ENCODE measurements at places on chromosomes 16 and 17.
A peak's percentile ranks its signal among the peaks of the same experiment; 100 is the strongest.

DNA sequence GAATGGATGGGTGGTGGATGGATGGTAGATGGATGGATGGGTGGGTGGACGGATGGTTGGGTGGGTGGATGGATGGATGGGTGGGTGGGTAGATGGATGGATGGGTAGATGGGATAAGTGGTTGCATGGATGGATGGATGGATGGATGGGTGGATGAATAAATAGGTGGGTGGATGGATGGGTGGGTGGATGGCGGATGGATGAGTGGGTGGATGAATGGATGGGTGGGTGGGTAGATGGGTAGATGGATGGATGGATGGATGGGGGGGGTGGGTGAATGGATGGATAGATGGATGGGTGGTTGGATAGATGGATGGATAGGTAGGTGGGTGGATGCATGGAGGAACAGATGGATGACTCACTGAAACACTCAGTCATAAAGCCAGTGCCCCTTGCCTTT is 51.0 kb upstream of the FASN start:
- DNase-seq: no peak

- no peak for DNase-seq
Measured at GRCh38 chr17:65290056-65290455, 152.9 kb downstream of the RGS9 start.

- DNase-seq: peak; percentile 5
Measured at GRCh38 chr16:27677263-27677662, 127.3 kb downstream of the KATNIP start.

DNA sequence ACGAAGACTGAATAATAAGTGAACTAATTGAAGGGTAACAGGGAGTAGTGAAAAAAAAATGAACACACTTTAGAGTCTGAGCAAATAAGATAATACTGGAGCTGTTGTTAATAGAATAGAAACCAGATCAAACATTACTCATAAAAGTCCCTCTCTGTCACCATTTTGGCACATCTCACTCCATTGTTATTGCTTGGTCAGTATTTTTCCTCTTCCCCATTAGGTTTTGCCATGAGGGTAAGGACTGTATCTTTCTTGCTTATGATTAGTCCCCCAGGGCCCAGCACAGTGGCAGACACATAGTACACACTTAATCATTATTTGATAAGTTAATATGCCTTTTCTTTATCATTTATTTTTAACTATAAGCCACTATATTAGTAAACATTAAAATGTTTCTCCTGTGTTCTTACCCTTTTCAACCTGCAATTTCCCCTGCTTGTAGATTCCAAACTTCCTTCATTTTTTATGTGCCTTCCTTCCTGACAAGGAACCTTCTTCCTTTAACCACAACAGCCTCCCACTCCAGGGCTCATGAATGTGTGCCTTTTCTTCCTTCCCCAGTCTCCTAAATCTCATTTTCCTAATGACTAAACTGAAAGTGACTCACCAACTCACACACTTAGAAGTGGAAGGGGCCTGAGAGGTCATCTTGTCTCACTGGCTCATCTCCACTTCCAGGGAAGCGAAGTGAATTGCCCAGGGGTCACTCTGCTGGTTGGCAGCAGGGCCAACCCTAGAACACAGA is 88.2 kb upstream of the HAS3 start:
- peak; percentile 52 for DNase-seq

DNA sequence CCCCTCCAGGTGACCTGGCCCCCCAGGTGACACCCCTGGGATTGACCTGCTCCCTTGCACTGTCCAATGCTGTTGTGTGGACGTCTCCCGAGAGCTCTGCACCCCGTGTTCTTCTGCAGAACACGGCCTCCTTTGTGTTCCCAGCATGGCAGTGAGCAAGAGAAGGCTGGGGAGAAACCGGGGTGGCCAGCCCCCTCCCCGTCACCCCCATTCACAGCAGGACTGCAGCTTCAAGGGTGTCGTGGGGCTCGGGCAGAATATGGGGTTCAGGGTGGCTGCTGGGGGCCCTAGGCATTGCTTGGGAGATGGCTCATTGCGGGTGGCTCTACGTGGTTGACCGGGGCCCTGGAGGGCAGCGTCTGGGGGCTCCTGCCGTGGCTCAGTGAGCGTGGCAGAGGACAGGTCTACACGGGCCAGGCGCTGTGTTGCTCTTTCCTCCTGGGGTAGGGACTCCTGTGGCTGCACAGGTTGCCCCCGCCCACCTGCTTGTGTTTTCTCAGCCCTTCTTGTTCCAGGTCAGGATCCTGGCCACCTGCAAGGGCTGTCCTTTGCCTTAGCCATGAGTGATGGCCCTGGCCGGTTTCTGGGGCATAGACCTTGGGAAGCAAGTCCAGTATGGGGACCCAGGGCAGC is 12.5 kb downstream of the GSE1 start:
- no peak for DNase-seq

GRCh38 chr17:83161298-83162034 is 82.1 kb downstream of the METRNL start:
- DNase-seq: peak; percentile 57

DNA sequence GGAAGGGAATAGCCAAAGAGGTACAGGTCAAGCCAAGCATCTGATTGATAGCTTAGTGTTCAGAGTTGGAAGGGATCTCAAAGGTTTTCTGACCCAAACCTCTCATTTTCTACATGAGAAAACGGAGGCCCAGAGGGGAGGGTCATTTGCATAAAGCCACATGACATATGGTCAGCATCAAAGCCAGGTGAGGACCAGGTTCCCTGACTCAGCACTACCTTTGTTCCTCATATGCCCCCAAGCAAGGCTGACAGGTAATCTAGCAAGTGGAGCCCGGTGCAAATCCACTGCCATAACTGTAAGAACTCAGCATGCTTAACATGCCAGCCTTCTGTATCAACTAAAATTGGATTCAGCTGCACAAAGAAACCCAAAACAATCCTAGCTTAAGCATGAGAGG is 28.2 kb upstream of the CCL1 start:
- DNase-seq: no peak

DNA sequence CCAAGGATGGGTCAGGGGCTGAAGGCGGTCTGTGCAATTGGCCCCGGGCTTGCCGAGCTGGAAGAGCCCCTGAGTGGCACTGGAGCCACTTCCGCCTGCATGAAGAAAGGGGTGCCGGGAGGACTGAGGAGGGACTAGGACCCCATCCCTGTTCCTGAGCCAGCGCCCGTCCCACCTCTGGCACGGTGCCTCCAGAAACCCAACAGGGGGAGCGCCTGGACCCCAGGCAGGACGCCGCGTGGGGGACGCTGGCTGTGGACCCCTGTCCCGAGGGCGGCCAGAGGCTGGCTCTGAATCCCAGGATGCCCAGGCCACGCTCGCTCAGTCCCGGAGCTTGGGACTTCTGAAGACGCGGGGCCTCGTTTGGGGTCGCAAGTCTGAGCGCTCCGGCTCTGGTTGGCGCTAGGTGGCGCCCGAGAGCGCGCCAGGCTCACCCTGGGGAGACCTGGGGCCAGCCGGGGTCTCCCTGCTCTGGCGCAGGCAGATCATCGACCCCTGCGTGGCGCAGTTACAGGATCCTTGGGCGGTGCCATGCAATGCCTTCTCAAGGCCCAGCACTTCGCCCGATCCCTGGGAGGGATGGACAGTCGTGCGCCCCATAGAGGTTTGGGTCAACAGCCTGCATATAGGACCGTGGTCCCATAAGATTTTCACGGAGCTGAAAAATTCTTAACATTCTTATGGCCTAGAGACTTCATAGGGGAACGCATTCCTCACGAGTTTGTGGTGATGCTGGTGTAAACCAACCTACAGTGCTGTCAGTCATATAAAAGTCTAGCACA is 58.5 kb upstream of the CREBBP start:
- DNase-seq: peak; percentile 88

GRCh38 chr16:52932321-52932720 is 120.4 kb downstream of the CHD9NB start:
- no peak for DNase-seq

DNA sequence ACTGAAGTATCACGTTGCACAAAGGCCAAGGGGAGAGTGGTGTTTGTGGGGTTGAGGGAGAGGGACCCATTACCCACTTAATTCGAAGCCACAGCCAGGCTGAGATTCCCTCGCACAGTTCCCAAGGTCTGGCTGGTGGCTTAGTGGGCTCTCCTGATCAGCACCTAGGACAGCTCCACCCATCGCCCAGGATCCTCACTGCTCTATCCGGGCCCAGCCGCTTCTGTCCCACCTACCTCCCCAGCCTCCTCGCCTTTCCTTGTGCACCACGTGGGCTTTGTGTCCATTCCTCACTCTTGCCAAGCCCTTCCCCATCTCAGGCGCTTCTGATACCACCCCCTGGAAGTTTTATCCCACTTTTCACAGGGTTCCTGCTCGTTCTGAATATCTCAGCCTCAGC is 163.5 kb downstream of the CCT6B start:
- peak; percentile 2 for DNase-seq

DNA sequence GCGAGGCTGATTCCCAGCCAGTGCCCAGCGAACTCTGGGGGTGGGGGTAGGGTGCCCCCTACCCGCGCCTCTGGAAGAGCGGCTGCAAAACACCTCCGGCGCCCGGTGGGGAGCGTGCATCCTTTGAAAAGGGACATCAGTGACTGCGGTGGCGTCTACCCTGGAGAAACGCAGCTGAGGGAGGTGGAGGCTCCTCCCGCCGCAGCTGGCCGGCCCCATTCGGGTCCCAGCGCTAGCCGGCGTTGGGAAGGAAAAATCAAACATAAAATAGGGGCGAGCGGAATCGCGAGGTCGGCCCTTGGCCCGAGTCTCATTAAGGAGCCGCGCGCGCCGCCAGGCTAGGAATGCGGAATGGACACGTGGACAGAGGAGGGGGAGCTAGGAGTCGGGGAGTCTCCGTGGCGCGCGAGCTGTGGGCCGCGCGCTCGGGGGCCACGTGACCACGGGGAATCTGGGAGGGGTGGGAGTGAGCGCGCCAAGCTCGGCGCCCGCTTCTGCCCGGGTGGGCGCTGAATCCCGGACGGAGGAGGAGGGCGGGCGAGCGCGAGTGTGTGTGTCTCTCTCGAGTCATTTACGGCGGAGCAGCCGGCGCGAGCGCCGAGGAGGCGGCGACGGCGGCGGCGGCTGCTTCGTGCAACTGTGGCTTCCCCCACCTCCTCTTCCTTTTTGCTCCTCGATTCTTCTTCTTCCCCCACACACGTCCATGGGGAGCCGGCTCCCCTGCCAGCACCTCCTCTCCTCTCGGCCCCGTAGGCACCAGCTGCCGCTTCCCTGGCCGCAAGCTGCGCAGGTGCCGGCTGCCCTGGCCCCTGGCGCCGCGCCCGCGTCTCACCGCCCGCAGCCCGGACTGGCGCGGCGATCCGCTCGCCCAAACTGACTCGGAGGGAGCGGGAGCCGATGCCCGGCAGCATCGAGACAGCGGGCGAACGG is at the start of gene TMEM132E:
TSS of gene TMEM132E (plus strand) at position 566 of the 930 bp plus-strand sequence. CDS start 1,495 bp downstream, outside the sequence.
- DNase-seq: peak; percentile 34

DNA sequence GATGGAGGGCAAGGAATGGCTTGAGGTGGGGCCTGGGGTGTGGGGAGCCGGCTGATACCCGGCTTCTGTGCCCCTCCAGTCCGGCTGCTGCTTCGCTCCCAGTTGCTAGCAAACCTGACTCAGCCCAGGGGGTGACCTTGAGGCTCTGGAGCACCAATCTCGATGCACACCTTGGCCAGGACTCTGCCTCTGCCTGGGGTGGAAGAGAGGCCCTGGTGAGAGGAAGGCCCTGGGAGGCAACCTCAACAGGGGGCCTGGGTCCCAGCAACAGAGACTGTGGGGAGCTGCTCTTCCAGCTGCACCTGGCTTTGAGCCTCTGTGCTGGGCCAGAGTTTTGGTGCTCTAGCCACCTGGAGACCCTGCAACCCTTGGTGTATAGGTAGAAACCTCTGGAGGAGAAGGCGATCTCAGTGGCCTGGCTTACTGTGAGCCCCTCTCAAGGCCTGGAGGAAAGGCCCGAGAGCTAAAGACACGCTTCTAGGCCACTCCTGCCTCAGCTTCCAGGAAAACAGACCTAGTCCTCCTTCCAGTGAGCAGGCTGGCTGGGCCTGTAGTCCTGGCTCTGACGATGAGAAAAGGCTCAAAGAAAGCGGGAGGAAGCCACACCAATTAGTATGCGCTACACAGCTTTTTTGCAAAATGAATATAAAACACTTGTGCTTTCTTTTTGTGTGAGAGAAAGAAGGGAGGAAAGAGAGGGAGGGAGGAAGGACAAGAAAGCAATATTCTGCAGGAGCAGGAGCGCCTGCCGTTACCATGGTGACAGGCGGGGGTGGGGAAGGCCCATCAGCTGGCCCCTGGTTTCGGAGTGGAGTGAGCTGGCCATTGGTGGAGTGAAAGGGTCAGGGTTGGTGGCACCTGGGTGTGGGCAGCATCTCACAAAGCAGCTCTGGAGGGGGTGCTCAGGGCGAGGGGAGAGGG is 51.0 kb downstream of the VAC14 start:
- DNase-seq: peak; percentile 60

GRCh38 chr16:85384833-85385462 is 228.2 kb upstream of the GSE1 start:
- no peak for DNase-seq

GRCh38 chr17:37017404-37017803 is 68.7 kb downstream of the AATF start:
- no peak for DNase-seq

DNA sequence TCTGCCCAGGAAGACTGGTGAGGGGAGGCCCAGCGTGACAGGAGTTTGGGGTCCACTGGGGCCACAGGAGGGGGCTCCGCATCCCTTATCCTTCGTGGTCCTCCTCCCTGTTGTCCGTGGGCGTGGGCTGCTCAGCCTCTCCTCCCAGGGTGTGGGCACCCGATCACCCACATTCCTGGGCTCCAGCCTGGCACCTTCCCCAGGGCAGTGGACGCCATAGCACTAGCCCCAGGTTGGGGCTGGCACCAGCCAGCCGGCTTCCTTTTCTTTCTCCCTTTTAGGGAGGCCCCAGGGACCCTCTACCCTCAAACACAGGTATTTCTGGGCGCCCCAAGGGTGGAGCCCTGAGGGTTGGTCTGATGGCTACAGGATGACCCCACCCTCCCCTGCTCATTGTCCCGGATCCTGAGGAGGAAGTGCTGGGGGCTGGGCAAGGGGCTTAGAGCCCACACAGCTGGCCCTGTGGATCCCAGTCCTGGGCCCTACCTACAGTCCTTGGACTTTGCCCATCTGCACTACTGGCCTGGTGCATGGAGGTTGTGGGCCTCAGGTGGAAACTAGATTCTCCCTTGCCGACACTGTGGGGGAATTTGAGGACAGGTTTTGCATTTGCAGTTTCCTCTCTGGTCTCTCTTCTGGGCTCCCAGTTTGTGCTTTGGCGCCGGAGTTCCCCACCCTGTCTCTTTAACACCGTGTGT is 1.1 kb downstream of the KIF1C start:
- no peak for DNase-seq

DNA sequence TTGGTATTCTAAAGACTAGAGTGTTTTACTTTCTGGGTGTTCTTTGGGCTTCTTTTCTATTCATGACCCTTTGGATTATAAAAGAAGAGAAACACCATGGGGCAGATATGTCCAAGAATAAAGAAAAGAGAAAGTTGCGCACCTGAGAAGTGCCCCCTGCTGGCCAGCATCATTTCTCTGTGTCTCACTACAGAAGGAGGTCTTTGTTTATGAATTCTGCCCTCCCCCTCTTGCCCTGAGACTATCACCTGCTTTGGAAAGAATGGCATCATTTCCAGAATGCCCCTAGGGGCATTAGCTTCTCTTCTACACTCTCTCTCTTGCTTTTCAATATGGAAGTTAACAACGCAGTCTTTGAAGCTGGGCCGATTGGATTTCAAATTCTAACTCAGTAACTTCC is 45.0 kb downstream of the CDH13 start:
- no peak for DNase-seq

GRCh38 chr16:75105306-75106061 is 11.1 kb downstream of the LDHD start:
- DNase-seq: peak; percentile 83
